ENCODE measurements at places on chromosomes 1 and 21.

DNA sequence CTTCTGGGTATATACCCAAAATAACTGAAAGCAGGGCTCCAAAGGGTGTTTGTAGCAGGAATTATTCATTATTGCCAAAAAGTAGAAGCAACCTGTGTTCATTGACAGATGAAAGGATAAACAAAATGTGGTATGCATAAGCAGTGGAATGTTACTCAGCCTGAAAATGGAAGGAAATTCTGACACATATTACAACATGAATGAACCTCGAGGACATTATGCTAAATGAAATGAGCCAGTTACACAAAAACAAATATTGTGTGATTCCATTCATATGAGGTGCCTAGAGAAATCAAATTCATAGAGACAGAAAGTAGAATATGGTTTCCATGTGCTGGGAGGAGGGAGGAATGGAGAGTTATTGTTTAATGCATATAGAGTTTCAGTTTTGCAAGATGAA, 86.3 kb upstream of the ARTN start:
- no peak for DNase-seq

- DNase-seq, result no peak
These were observed 80.1 kb downstream of the ZNF326 start for GRCh38 chr1:90074970-90075391.

DNA sequence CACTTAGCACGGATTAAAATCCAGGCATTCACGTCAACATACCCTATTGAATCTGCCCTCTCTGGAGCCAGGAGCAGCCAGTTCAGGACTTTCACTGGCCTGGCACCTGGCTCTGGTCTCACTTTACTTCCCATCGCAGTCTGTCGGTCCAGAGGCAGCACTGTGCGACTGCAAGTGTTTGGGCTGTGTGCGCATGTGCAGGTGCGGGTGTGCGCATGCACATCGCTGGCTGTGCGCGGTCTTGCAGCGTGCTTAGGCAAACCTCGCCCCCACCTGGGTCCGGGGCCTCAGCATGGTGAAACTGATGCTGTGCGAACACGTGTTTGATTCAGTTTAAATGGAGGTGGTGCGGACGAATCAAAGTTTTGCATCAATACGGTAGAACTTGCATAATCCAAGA, 38.0 kb downstream of the ATF3 start:
- no peak for DNase-seq

- DNase-seq, result peak; percentile 44
These were observed 590 bp downstream of the FOXJ3 start for GRCh38 chr1:42334240-42335049.

DNA sequence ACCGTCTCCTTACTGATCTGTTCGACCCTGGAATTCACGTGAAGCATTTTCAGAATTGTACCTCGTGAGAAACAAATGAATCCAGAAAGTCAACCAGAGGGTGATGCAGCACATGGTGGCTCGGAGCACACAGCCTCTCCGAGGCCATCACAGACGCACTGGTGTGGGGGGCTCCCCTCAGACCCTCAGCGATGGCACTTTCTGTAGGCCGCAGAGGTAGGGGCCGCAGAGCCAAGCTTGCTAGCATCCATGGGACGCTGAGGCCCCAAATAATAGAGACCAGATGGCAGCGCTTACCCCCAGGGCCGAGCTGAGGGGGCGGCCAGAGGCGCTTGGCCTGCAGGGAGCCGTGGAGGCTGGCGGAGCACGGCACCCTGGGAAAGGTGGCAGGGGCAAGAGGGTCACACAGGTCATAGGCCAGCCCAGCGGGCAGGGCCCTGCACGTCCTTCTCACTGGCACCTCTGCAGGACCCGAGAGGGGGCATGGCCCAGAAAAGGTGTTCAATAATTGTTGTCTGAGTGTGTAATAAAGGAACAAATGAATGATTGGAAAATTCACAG, 28.1 kb upstream of the COL6A2 start:
- DNase-seq, result no peak

- DNase-seq, result peak; percentile 32
These were observed 80.9 kb downstream of the COLGALT2 start for GRCh38 chr1:183956559-183957188.

DNA sequence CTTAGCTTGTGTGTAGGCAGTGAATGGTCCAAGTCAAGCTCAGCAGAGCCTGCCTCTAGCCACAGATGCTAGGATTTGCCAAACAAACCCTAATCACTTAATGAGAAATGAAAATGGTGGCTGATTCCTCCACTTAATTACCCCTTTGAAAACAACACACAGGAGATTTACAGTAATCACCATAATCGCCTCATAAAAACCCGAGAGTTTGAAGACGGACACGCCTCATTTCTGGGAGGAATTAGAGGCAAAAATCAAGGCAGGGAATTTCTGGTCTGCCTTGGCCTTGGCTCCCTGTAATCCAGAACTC, 16.3 kb upstream of the FOXE3 start:
- no peak for DNase-seq

GRCh38 chr21:34667761-34668160, 1.0 kb upstream of the CLIC6 start:
- DNase-seq, result no peak

GRCh38 chr21:45787371-45787770, 143.8 kb downstream of the PCBP3 start:
- DNase-seq, result no peak

DNA sequence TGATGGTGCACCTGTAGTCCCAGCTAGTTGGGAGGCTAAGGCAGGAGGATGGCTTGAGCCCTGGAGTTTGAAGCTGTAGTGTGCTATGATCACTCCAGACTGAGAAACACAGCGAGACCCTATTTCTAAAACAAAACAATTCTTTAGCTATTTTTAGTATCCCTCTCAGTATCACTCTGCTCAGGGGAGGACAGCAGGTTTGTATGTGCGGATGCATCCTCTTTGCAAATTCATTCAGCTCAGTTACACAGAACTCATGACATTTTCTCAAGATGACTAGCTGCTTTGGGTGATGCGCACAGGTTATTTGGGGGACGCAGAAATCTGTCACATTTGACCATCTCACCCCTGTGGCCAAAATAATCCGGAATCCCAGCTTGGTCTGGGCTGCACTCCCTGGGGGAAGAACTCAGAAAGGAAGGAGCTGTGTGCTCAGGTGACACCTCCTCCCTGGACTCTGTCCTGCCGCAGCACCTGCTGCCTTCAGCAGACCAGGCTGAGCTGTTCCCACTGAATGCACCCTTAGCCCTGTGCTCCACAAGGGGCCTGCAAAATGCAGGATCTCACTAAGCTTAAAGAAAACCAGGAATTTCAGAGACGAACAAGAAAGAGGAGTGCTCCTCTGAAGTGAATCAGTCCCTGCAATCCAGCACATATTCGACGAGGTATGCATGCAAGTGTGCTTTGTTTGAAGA, 89.5 kb upstream of the PGBD5 start:
- no peak for DNase-seq

DNA sequence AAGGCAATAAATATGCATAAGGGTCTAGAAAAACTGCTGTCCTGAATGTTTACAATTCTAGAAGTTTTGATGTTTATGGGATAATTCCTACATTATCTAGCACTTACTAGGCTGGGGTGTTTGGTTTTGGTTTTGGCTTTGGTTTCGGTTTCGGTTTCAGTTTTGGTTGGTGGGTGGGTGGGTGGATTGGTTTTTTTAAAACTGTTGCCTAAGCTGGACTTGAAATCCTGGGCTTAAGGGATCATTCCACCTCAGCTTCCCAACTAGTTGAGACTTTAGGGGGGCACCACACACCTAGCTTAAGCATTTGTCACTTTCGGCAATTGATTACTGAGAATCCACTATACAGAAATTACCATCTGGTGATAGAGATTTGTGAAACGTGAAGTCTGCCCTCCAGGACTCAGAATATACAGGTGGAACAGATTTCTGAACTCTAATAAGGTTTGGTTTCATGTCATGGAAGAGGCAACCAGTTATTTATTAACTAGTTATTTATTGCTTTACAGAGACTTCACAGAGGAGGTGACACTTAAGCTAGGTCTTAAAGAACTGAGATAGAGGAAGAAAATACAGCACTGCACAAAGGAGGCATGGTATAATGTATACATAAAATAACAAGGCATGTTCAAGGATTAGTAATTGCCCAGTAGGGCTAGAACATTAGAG, 69.6 kb downstream of the PIK3R3 start:
- peak; percentile 50 for DNase-seq

- no peak for DNase-seq
These were observed 35.6 kb downstream of the NGF start for GRCh38 chr1:115302390-115302961.

Measured in activated naive CD8-positive, alpha-beta T cell treated with anti-CD3 and anti-CD28 coated beads, Interleukin-2, amount 50 U/mL, for 24 hours (primary cell).